Stimulated activated naive B cell treated with anti-CD40 and anti-IgM and Interleukin-4, amounts not matched to agents 10 μg/mL and 1 μg/mL and 100 μg/mL, for 72 hours (primary cell): ENCODE measurements at places on chromosomes 5 and 9.

DNA sequence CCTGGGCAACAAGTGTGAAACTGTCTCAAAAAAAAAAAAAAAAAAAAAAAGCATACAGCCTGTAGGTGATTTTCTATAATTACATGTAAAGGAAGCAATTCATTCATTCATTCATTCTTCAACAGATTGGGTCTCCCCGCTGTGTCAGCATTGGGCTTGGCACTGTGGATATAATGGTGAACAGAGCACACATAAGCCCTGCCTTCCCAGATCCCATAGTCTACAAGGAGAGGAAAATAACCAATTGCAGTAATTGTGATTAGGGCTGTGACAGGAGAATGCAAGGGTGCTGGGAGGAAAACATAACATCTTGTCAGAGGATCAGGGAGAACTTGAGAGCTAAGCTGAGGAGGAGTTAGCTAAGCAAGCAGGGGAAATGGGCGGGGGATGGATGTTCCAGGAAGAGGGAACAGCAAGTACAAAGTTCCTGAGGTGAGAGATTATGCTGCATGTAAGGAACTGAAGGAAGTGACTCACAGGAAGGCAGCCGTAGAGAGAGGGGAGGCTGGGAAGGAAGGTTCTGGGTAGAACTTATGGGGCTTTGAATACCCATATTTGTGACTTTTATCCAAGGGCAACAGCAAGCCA is 24.0 kb upstream of the KLF9 start:
- DNase-seq, result no peak

- DNase-seq, result peak; percentile 9
Observed at GRCh38 chr5:22852807-22853660, at the start of gene CDH12. Gene CDH12, minus strand, starts transcription at chr5:22853344.

- DNase-seq, result no peak
Observed at GRCh38 chr9:88370346-88370745, 17.9 kb upstream of the SPIN1 start.

GRCh38 chr5:154214371-154215106 is 24.0 kb downstream of the GALNT10 start:
- DNase-seq, result no peak

GRCh38 chr9:72902268-72902667 is 50.6 kb downstream of the ALDH1A1 start:
- DNase-seq, result no peak

GRCh38 chr9:34636791-34637355 is 714 bp downstream of the SIGMAR1 start:
- no peak for DNase-seq

DNA sequence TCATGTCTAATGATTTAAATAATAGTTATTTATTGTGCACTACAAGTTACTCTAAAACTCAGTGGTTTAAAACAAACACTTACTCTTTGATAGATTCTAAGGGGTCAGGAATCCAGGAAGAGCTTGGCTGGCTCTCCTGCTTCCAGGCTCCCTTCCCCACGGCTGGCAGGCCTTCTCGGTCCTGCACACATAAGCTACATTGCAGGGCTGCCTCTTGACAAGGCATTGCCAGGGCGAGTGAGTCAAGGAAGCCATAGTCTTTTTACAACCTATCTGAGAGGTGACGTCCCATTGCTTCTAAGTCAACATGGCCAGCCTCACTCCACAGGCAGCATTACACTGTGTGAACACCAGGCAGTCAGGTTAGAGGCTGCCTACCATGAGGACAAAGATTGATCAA is 119.8 kb downstream of the AUH start:
- no peak for DNase-seq

GRCh38 chr5:95284572-95285408 is at the start of gene MCTP1:
Gene MCTP1, minus strand, starts transcription at chr5:95285094.
- peak; percentile 6 for DNase-seq
